Left lung (tissue), 14 donors: ENCODE measurements at places on chromosomes 3 and 15. TPM values are rescaled to one million over a fixed set of nuclear protein-coding genes. Genes with fewer than 3 reads are reported as not detected.

DNA sequence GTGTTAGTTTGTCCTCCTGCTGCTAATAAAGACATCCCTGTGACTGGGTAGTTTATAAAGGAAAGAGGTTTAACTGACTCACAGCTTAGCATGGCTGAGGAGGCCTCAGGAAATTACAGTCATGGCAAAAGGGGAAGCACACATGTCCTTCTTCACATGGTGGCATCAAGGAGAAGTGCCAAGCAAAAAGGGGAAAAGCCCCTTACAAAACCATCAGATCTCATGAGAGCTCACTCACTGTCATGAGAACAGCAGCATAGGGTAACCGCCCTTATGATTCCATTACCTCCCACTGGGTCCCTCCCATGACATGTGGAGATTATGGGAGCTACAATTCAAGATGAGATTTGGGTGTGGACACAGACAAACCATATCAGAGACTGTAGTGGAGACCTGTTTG lies 27.0 kb downstream of the TM2D3 start:
- no peak for DNase-seq

DNA sequence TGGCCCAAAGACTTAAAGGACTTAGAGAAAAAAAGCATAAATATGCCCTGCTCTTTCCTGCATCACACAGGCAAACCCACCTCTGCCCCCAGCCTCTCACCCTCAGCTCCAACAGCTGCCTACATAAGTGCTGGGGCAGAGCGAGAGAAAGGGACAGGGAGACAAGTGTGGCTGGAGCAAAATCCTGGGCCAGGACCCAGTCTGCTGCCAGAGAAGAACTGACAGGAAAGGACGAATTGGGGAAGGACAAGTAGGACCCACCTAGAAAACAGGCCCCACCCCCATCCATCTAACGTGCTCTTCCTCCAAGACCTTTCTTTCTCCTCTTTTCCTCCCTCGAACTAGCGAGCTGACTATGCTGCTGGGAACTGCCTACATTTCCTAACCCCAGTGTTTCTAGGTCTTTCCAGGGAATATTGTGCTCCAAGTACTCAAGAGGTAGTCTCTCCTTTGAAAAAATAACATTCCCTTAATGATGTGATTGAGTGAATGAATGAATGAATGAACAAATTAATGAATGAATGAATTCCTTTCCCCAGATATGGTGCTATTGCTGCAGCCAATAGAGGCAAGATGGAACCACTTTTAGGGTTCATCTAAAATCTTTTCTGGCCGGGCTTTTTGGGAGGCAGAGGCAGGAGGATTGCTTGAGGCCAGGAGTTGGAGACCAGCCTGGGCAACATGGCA lies 18.4 kb downstream of the IGDCC4 start:
- no peak for DNase-seq

DNA sequence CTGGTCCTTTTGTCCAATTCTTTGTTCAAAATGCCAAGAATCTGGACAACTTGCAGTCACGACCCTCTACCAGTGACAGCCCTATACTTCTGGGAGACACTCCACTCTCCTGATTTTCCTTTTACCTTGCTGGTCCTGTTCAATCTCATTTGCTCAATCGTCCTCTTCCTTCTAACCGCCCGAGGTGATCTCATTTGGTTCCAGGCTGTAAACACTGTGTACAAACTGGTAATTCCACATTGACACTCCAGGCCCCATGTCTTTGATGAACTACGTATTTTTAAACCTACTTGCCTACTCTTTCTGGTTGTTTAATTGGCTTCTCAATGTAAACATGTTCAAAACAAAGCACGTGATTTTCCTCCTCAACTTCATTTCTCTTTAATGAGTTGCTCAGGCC lies 23.7 kb upstream of the C3orf49 start:
- DNase-seq = no peak

- DNase-seq = no peak
These were observed 37.7 kb downstream of the CHDH start for GRCh38 chr3:53808496-53808895.

DNA sequence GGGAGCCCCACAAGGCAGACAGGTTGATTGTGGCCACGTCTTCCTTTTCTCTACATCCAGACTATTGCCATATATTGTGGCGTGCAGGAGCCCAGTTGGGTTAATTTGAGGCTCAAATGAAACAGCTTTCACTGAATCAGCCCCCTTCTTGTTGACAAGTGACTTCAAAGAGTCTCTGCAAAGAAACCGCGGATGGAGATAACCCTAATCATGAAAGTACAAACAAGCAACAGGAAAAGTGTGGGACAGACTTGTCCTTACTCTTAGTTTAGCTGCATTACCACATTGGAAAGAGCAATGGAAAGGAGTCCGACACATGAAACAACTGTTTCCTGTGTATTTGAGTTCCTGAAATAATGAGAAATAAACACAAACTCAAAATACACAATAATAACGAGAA lies 3.3 kb downstream of the TMEM40 start:
- no peak for DNase-seq

- DNase-seq = no peak
These were observed 132.9 kb upstream of the ZBTB20 start for GRCh38 chr3:115279939-115280338.

GRCh38 chr15:58070801-58071418 lies 5.4 kb upstream of the ALDH1A2 start:
- DNase-seq = peak; percentile 75

GRCh38 chr3:195005251-195005620 lies 265.7 kb downstream of the XXYLT1 start:
- DNase-seq = no peak

DNA sequence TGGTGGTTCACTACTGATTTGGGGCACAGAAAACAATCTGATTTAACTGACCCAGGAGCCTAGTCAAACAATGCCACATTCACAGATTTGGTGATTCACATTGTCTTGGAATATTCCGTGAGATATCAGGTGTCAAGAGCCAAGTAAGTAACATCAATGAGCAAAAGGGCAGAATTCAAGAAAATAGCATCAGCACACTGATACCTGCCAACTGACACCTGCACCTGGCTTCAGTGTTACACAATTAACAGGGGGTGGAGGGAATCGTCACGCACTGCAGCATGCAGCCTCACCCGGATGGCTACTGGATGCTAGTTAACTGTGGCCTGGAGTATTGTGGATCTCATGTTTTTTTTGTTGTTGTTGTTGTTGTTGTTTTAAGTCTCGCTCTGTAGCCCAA lies 17.6 kb downstream of the CCNL1 start:
- no peak for DNase-seq

The NUP210 gene
- polyA plus RNA-seq = 17.9 TPM

The SNX22 gene
- polyA plus RNA-seq = 3.5 TPM

The KBTBD13 gene
- 0.86 TPM for polyA plus RNA-seq

The PCLAF gene
- 43.6 TPM for polyA plus RNA-seq
